ENCODE measurements at places on chromosomes 5 and 9.

- no peak for DNase-seq
Observed at GRCh38 chr5:158739951-158740757, 359.6 kb downstream of the EBF1 start.

DNA sequence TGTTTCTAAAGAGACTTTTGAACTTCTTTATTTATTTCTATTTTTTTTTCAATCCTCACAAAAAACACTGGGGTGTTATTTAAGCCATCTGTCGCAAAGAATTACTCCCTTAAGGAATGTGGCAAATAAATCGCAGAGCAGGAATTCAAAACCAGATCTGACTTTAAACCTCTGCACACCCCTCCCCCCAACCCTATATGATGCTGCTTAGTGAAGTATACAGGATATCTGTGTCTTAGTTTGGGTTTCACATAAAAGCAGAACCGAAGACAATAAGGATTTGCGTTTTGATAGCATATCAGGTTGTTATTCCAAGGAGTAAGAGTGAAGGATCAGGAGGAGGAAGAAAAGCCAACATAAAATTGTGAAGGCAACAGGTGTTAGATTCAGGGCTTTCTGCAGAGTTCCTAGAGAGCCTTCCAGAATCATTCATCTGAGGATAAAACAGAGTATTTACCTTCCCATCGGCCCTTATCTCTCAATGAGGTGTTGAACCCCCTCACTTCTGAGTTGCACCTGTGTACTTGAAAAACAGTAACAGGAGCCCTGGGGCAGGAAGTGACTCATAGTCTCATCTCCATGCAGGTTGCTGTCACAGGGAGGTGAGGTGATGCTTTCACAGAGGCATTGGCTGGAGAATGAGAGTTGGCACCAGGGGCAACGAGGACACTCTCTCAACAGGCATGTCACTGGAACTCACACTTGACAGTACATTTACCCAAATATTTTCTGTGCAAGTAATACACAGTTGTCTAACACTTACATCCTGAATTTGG is 33.5 kb upstream of the DMRT3 start:
- DNase-seq, result no peak

DNA sequence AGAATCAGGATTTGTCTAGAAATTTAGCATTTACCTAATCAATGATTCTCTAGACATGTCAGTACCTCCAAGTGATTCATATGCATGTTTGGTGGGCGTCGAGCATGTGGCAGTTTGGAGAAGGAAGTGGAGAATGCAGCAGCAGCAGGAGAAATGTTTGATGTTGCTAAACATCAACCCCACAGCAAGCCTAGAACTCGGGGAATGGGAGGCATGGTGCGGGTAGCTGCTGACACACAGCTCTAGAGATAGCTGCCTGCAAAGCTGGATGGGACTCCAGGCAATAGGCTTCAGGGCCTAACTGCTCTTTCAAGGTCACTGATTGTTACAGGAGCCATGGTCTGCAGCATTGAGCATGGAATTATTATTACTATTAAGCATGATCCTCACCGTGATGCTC is 137.3 kb downstream of the DOCK8 start:
- no peak for DNase-seq

DNA sequence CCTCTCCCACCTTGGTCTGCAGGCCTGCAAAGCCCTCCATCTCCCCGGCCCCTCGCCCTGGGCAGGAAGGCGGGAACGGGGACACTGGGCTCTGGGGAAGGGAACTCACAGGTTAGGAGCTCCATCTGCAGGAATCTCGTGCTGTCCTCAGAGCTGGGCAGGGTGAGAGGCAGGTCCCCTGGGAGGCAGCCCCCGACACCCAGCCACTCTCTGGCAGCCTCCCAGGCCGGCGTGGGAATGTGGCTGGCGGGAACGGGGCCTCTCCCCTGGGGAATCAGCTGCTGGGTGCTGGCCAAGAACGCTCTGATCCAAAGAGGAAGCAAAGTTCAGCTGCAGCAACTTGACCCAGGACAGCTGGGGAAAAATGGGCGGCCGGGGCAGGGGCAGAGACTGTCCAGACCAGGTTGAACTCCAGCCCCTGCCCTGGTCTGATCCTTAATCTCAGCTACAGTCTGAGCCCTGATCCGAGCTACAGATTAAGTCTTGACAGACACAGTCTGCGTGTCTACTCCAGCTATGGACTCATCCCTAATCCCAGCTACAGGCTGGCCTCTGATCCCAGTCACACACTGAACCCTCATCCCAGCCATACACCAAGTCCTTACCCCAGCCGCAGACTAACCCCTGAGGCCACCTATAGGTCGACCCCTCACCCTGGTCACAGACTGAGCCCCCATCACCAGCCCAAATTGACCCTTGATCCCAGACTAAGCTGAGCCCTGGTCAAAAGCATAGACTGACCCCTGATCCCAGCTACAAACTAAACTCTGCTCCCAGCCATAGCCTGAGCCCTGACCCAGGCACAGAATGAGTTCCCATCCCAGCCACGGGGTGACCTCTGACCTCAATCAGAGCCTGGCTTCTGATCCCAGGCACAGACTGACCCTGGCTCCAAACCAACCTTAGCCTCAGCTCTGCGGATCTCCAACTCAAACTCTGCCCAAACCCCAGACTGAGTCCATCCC is 37.3 kb upstream of the EGFL7 start:
- DNase-seq, result peak; percentile 8

DNA sequence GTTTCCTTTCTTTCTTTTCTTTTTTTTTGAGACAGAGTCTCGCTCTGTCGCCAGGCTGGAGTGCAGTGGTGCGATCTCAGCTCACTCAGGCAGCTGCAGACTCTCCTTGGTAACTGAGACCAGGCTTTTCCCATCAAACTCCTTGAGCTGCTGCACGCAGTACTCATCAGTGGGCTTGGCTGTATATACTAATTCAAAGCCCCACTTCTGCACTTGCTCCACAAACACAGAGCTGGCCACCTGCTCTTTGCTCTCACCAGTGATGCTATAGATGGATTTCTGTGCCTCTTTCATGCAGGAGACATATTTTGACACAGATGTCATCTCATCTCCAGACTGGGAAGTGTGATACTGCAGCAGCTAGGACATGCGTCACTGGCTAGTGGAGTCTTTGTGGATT is 252.7 kb downstream of the AP3B1 start:
- no peak for DNase-seq

DNA sequence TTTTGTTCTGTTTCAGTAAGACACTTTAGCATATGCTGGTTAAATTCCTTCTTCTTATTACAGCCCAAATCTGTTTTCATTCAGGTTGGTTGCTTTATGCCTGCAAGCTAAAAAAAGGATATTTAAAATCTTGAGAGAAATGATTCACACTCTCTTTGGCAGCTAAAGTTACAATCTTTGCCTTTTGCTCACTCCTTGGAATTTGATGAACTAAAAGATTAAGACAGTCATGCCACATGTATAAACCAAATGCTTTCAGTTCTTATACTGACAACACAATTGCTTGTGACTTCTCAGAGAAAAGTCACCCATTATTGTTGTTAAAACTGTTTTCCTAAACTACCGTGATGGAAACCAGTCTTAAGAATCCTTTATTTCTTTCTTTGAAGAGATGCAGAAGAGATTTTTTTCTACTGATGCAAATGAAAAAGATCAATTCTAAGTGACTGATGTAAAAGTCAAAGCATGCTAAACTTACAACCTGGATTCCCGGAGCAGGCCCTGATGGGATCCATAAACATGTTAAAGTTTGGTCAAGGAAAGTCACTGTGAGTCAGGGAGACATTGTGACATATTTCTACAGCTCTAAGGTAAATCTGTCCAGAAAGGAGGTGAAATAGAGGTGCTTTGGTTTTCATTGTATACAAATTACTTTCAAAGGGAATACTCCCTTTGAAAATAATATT is 144.2 kb upstream of the CDH10 start:
- no peak for DNase-seq

GRCh38 chr5:16867577-16867953 is 68.5 kb downstream of the MYO10 start:
- no peak for DNase-seq

DNA sequence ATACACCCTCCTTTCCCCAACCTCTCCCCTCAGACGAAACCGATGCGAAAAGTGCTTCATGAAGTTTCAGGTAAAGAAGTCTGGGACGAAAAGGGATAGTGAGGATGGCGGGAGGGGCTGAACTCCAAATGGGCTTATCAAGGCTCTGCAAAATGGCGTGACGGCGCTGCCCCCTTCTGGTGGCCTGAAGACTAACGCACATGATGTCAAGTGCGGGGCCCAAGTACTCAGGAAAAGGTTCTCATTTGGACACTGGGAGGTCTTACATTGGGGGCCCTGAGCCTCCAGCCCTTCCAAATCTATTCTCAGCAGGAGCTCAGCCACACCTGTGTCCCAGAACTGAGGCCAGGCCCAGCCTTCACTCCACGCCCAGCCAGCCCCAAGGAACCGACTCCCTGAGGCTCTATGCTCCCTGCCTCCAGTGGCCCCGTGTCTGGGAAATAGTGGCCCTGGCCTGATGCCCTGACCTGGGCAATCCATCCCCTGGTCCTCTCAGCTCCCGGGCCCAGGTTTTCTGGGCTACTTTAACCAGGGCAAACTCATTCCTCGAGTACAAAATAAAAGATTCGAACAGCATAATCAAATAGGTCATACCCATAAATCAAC is 119.9 kb downstream of the KCNIP1 start:
- peak; percentile 19 for DNase-seq

DNA sequence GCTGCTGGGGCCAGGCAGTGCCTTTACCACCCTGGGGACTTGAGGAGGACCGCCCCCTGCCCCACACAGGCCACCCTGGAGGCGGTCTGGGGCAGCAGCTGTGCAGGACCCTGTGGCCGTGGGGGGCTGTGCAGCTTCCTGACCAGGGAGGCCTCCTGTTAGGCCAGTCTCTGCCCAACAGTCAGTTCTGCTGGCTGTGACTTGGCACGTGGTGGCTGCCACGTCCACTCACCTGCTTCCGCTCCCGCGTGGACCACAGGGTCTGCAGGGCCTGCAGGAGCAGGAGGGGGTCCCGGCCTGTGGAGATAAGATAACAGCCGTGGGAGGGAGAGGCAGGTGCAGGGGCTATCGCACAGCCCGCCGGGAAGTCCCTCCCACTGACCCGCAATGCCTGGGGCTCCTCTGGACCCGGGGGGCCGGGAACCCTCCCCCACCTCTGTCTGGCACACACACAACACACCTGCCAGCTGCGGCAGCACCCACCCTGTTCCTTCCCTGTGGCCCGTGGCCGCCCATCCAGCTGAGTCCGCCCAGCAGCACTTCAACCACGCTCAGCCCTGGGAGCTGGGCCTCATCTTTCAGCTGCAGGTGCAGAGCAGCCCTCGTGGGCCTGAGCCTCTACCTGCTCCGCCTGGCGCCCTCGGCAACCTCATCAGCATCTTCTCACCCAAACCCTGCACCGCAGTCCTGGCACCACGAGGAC is 39.7 kb downstream of the EXD3 start:
- no peak for DNase-seq

DNA sequence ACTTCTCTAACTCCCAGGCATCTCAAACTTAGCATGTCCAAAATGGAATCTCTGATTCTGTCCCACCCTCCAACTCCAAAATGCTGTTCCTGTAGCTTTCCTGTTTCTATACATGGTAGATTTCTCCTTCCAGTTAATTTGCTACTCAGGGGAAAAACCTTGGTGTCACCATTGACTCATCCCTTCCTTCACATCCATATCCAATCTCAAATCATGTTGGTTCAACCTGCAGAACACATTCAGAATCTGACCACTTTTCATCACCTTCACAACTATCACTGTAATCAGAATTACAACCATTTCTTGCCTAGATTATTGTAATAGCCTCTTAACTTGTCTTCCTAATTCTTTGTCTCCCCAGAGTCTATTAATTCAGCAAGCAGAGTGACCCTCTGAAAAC is 10.8 kb downstream of the RIOK2 start:
- DNase-seq, result no peak

GRCh38 chr5:107274571-107274970 is 396.2 kb downstream of the EFNA5 start:
- no peak for DNase-seq
